ENCODE measurements at places on chromosomes 1 and 21. TPM values are rescaled to one million over a fixed set of nuclear protein-coding genes. Genes with fewer than 3 reads are reported as not detected.

OXCT2 gene
- polyA plus RNA-seq, result 0.26 TPM

DNA sequence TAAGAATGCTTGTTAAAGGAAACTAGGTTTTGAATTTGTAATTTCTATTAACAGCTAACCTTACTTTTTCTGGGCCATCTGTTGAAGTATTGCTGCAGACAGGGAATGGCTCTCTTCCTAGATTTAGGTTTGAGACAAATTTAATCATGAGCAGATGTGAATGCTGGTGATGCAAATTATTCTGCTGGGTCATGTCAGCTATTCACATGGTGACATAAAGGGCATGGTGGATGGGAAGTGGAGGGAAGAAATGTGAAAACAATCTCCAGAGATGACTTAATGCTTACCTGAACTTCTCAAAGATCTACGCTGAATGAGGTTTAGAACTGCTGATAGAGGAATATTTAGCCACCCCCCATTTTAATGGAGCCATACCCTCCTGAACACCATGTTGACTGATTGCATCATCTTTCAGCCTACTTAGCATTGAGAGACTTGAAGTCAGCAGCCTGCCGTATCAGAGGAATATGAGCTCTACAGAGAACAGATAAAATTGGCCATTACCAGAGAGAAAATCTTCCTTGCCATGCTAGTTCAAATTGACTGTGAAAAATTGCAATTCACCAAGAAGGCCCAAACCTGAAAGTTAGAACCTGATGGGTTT is 138.8 kb downstream of the HHAT start:
- no peak for DNase-seq

- DNase-seq, result no peak
These were observed 3.9 kb downstream of the KCNA10 start for GRCh38 chr1:110515041-110515440.

ODR4 gene
- polyA plus RNA-seq, result 16.3 TPM

GRCh38 chr1:188423073-188423472 is 1594.3 kb downstream of the PLA2G4A start:
- DNase-seq, result no peak

DNA sequence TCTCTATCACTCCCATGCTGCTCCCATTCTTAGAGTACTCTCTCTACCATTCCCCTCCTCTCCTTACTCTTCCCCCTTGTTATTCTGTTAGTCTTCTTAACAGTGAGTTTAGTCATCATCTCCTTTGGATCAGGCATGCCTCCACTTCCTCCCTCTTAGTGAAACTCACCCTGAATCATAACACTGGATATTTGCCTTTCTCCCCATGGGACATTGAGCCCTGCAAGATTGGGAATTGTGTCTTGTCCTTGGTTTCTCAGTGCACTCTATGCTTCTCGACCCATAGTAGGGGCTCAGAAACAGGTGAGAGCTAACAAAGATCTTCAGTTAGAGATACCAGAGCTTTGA is 68.3 kb upstream of the GCLM start:
- DNase-seq, result no peak

DNA sequence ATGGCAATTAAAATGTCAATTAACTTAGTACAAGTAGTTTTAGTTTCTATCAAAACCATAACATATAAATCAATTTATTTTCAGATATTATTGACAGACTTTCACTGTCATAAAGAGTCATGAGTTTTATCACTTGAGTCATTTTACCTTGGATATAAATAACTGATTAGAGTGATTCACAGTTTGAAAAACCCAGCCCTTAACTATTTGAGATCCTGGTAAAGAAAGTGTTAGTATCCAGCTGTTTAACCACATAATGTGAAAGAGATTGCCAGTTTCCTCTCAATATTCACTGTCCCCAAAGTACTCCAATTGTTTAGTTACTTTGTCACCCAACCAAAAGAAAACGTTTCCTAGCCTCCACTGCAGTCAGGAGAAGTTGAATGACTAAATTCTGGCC is 91.3 kb downstream of the UCHL5 start:
- DNase-seq, result no peak

GRCh38 chr1:8155528-8156186 is 129.5 kb upstream of the ERRFI1 start:
- peak; percentile 91 for DNase-seq

- DNase-seq, result no peak
These were observed 7.8 kb downstream of the RASAL2 start for GRCh38 chr1:178101654-178102053.

GJA9 gene
- polyA plus RNA-seq, result 0.08 TPM

DNA sequence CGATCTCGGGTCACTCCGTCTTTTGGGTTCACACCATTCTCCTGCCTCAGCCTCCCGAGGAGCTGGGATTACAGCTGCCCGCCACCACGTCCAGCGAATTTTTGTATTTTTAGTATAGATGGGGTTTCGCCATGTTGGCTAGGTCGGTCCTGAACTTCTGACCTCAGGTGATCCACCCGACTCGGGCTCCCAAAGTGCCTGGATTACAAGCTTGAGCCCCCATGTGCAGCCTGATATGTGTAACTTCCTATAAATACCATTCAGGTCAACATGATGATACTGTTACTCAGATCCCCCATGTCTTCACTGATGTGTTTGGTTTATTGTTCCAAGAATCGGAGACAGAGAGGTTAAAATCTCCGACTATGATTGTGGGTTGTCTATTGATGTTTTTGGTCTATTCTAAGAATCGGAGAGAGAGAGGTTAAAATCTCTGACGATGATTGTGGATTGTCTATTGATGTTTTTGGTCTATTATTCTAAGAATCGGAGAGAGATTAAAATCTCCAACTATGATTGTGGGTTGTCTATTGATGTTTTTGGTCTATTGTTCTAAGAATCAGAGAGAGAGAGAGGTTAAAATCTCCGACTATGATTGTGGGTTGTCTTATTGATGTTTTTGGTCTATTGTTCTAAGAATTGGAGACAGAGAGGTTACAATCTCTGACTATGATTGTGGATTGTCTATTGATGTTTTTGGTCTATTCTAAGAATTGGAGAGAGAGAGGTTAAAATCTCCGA is 17.0 kb downstream of the C1orf159 start:
- no peak for DNase-seq

GRCh38 chr1:2534687-2535441 is 4.8 kb upstream of the HES5 start:
- no peak for DNase-seq

GRCh38 chr21:29557200-29557599 is 258.5 kb downstream of the BACH1 start:
- no peak for DNase-seq

DNA sequence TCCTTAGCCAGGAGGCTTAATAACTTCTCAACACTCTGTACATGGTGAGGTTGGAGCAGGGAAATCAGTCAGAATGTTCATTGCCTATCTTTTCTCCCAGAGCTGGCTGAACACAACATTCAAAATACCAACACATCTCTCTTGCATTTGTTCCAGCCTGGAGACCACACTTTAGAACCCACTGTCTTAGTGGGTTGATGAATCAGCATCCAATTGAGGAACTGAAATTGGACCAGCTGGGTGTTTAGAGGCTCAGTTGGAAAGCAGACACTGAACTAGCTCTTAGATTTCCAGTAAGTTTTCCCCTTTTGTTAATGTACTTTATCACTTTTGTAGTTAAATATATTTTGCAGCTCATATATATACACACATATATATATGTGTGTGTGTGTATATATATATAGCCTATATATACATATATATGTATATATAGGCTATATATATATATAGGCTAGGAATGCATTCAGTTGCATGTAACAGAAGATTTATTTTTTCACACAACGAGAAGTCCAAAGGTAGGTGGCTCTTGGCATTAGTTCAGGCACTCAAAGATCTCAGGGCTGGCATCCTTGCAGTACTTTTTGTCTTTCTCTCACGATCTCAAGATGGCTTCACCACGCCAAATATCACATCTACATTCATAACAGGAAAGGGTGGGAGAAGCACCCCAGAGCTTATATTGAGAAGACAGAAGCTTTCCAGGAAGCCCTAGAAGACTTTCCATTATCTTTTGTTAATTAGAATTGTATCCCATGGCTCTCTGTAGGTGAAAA is 35.0 kb upstream of the HUNK start:
- DNase-seq, result no peak

PRKACB gene
- polyA plus RNA-seq, result 2.7 TPM

PTPN7 gene
- 0.05 TPM for polyA plus RNA-seq

DNA sequence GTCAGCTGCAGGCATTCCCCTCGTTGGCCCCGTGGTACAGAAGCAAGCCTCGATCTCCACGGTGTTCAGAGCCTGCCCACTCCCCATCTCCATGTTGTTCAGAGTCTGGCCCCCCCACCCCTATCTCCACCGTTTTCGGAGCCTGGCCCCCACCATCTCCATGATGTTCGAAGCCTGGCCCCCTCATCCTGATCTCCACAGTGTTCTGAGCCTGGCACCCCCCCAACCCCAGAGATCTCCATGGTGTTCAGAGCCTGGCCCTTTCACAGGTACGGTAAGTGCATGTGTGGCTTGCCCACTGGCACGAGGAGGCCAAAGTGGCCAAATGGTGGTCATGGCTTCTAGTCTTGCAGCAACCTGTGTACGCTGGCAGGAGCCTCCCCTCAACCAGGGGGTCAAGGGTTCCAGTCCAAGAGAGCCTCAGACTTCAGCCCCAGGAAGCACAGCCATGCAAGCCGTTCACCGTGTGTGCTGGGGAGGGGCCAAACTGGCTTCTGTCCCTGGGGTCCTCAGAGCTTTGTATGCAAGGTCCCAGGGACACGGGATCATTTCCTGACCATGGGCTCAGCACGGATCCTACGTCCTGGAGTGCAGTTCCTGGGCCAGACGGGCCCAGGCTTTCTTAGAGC is 13.3 kb upstream of the PCBP3 start:
- DNase-seq, result no peak

- no peak for DNase-seq
These were observed 107.9 kb downstream of the RYR2 start for GRCh38 chr1:237149857-237150256.

GRCh38 chr21:21165063-21165645 is 166.9 kb downstream of the NCAM2 start:
- DNase-seq, result no peak

GRCh38 chr21:26832546-26832945 is 12.7 kb downstream of the ADAMTS1 start:
- DNase-seq, result no peak

LRRC53 gene
- not detected for polyA plus RNA-seq

DNA sequence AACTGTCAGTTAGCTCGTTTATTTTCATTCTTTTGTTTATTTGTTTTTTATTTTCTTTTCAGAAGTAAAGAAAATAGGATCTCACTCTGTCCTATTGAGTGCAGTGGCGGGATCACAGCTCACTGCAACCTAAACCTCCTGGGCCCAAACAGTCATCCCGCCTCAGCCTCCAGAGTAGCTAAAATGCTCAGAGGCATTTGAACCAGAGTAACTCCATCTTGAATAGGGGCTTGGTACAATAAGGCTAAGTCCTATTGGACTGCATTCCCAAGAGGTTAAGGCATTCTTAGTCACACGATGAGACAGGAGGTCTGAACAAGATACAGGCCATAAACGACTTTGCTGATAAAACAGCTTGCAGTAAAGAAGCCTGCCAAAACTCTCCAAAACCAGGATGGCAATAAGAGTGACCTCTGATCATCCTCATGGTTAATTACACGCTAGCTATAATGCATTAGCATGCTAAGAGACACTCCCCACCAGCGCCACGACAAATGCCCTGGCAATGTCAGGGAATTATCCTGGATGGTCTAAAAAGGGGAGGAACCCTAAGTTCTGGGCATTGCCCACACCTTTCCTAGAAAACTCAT is 13.1 kb upstream of the COP1 start:
- no peak for DNase-seq

GRCh38 chr1:24498589-24498988 is 4.0 kb upstream of the RCAN3 start:
- DNase-seq, result no peak

- no peak for DNase-seq
These were observed 2.0 kb downstream of the VAV3 start for GRCh38 chr1:107963008-107963407.

DNA sequence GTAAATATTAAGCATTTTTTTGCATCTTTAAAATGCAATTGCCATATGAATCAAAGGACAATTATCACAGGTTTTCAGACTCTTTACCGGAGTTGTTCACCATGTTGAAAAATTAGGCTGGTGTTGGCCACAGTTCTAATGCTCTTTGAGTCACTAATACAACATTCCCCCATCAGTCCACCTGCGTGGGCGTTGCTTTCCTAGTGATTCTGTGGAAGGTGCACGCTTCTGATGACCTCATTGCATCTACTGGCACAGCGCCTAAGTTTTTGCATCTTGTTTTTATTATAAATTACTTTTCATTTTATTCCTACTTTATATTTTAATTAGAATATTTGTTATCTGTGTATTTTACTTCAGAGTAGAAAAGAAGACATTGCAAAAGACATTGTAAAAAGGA is 4.7 kb upstream of the F5 start:
- DNase-seq, result no peak

DNA sequence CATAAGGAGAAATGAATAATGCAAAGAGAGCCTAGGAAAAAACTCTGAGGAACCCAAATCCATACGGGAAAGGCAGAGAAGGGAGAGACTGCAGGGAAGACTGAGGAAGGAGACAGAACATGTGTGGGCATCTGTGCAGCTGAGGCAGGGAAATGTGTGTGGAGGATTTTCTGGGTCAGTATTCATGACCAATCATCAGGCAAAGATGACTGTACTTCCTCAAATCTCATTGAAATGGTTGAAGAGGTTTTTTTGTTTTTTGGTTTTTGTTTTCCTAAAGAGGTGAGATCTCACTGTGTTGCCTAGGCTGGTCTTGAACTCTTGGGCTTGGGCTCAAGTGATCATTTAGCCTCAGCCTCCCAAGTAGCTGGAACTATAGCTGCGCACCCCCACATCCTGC is 15.7 kb downstream of the DIP2A start:
- no peak for DNase-seq

- DNase-seq, result peak; percentile 43
These were observed 10.3 kb downstream of the ALX3 start for GRCh38 chr1:110060034-110060661.

OR10X1 gene
- not detected for polyA plus RNA-seq

CLDN19 gene
- polyA plus RNA-seq, result 5.0 TPM

GRCh38 chr21:17343055-17343454 is 169.8 kb upstream of the CXADR start:
- peak; percentile 32 for DNase-seq

- DNase-seq, result no peak
These were observed 2.8 kb downstream of the LAPTM5 start for GRCh38 chr1:30754684-30755171.

KLF17 gene
- polyA plus RNA-seq, result not detected

- no peak for DNase-seq
These were observed 214.3 kb upstream of the ESRRG start for GRCh38 chr1:216937491-216937890.

DNA sequence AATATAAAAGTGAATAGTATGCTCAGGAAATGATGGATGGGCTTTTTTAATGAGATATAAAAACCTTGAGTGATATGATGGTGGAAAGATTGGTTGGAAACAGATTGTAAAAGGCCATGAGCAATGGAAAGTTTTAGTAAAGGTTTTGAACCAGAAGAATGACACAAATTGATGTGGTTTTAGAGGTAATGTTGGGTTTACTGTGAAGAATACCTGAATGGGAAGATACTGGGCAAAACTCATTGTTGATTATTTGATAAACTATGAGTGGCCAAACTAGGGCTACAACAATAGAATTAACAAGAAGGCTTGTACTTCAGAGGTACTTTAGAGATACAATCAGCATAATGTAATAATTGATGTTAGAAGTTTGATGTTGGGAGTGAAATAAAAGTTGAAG is 108.5 kb downstream of the PTGS2 start:
- no peak for DNase-seq

GRCh38 chr1:115239426-115239825 is 98.6 kb downstream of the NGF start:
- no peak for DNase-seq

GRCh38 chr1:100851726-100852125 is 42.9 kb downstream of the EXTL2 start:
- DNase-seq, result no peak

All from HepG2 (cell line).